ENCODE measurements at places on chromosomes 6 and 20.

DNA sequence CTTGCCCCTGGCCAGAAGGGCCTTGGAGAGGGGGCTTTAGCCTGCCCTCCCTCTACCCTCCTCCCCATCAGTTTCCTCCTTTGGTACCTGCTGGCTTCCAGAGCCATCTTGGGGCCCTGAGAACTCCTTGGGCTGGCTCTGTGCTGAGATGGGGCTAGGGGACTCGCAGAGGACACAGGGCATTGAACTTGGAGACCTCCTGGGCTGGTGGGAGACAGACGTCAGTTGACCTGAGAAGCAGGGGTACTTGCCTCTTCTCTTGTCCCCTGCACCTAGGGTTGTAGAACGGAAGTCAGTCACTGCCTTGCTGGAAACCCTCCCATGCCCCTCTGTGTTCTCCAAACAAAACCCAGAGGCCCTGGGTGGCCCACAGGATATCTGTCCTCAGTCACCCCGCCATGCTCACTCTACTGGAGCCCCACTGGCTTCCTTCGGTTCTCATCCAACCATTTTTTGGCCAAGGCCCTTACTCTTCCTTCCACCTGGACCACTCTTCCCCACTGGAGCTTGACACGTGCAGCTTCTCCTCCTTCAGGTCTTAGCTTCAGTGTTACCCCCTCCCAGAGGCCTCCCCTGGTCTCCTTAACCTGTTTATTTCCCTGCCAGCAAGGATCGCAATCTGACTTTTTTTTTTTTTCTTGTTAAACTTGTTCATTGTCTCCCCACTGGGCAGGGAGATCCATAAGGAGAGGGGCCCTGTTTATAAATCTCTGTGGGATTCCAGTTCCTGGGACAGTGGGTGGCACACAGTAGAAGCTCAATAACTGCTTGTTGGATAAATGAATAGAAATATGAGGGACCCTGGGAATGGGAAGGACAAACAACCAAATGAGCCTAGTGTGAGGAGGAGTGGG, 971 bp downstream of the RBCK1 start:
- DNase-seq, result no peak

DNA sequence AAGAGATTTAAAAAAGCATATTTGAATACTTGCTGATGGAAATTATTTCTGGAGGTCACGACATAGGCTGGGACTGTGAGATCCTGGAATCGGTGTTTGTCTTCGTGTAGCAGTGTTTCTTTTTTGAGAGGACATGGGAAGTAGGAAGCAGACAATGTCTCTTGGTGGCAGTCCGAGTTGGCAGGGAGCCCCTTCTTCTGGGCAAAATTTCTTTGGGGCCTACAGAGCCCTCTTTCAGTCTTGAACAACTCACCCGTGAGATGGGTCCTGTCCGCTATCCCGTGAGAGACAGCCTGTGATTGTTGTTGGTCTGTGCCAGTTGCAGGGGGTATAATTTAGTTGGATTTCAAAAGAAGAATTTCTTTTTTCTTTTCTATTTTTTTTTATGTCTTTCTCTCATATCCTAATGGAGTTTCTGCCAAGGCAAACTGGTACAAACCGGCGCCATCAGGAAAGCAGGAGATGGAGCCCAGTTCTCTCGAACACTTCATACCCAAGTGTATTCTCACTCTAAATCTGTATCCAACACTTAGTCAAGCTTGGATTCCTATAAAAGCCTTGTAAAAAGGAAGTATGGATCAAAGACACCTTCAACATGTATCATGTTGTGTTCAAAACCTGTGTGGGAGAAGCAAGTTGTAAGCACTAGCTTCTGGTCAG, 785.1 kb downstream of the MAFB start:
- no peak for DNase-seq

DNA sequence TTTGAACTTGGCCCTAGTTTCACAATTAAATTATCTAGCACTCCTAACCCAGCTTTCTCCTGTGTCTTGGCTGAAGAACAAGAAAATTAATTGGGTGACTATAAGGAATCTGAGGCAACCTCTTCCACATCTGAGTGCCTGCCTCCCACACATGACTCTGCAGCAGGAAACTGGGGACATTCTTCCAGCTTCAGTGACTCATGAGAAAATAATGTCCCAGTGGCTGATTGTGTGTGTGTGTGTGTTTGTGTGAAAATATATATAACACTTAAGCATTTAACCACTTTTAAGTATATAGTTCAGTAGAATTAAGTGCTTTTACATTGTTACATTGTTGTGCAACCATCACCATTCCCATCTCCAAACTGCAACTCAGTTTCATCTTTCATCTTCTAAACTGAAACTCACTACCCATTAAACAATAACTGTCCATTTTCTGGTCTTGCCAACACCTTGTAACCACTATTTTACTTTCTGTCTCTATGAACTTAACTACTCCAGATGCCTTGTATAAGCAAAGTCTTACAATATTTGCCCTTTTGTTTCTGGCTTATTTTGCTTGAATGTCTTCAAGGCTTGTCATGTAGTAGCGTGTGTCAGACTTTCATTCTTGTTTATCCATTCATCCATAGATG, 8.7 kb downstream of the TRIM38 start:
- DNase-seq, result peak; percentile 88

GRCh38 chr6:68911334-68911733, 276.3 kb downstream of the ADGRB3 start:
- no peak for DNase-seq

GRCh38 chr20:50054626-50055511, 58.1 kb downstream of the UBE2V1 start:
- peak; percentile 97 for DNase-seq

GRCh38 chr6:96795481-96795880, 41.8 kb downstream of the GPR63 start:
- no peak for DNase-seq

- no peak for DNase-seq
These were observed 299.3 kb downstream of the PKHD1 start for GRCh38 chr6:51788121-51788520.

GRCh38 chr6:35051997-35052583, 89.0 kb downstream of the TCP11 start:
- DNase-seq, result no peak

- DNase-seq, result no peak
These were observed 143.3 kb downstream of the SCP2D1 start for GRCh38 chr20:18956890-18957289.

DNA sequence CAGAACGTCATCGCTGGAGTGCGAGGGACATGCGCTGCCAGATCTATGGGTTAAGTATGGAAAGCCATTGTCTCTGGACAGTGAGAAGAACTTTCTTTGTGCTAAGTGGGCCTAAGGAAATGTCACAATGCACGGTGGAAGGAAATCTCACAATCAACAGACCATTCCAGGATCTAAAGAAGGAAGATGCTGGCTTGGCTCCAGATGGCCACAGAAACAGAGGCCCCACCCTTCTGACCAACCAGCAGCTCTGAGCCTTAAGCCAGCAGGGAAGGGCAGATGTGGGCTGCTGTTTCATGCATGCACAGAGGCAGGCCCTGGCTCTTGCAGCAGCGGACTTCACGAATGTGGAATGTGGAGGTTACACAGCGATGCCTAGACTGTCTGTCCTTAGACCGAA, 156.3 kb downstream of the SOBP start:
- no peak for DNase-seq

- no peak for DNase-seq
These were observed 12.4 kb upstream of the MAK start for GRCh38 chr6:10850728-10851127.

DNA sequence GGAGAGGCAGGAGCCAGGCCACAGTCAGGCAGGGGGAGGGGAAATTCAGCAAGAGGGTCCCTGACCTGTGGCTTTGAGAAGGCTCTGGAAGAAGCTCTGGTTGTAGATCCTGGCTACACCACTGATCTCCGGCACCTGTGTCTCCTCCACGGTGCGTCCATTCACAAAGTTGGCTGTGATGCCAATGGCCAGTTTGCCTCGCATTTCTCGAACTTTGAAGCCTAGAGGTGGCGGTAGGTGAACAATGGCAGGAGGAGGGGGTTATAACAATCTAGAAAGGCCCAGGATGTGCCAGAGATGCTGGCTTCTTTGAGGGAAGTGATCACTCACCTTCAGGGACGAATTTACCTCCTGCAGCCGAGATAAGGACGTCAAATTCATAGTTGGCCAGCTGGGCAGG, 3.4 kb downstream of the MICAL1 start:
- no peak for DNase-seq

- DNase-seq, result no peak
These were observed 234.3 kb downstream of the ARHGAP18 start for GRCh38 chr6:129475477-129476247.

GRCh38 chr6:7805850-7806214, 79.9 kb downstream of the BMP6 start:
- peak; percentile 56 for DNase-seq

GRCh38 chr20:47544240-47544639, 42.6 kb downstream of the NCOA3 start:
- peak; percentile 69 for DNase-seq

DNA sequence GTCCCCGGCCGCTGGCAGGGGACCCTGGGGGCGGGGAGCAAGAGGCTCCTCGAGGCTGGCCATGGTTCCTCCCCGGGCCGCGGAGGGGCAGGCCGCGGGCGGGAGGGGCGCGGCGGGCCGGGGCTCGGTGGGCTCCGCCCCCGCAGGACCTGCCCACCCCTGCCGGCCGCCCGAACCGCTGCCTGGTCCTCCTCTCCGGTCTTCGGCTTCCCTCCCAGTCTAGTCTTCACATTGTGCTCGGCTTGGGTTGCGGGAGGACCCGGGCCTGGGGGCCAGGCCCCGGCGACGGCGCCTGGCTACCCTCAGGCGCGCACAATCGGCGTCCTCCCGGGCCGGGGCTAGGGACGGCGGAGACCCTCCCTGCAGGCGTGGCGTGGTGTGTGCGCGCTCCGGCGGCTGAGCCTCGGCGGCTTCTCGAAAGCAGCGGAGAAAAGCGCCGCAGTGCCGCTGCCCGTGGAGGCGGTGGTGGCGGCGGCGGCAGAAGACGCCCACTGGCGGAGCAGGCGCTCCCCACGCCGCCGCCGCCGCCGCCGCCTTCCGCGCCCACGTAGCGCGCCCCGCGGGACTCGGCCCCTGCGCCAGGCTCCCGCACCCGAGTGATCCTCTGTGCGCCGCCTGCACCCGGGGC, at the start of gene PDE10A:
TSS of gene PDE10A (minus strand) at position 493 of the 628 bp plus-strand sequence. CDS start at position 63, 430 bp downstream.
- peak; percentile 69 for DNase-seq

DNA sequence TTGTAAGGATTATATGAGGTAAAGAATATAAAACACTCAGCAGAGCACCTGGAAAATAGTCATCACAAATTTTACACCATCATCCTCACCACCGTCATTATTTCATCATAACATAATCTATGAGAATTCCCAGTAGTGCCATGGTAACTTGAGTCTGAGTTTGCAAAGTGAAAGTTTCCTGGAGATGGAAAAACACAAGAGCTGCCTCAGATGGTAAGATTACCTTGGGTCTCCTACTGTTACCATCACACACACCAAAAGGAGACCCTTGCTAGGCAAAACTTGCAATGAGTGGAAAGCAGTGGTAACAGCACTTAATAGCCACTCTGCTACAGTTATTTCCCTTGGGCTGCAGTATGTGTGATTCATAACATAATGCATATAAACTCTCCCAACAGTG, 589.8 kb downstream of the RNF144B start:
- no peak for DNase-seq
